ENCODE measurements at places on chromosomes 7 and 10. TPM values are rescaled to one million over a fixed set of nuclear protein-coding genes. Genes with fewer than 3 reads are reported as not detected.

DNA sequence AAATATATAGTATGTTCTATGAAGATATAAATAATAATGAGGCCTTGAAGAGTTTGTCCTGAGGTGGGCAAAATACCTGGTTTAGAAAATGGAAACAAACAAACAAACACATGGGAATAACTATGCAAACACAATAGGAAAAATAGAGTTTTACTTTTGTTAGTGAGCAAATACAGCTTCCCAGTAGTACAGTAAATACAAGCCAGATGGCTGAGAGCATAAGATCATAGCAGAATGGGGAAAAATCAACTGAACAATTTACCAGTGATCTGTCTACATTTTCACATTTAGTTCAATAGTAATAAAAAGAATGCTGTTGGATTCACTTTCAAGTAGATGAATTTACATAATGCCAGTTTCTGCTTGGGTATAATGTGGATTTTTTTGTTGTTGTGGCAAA lies 45.1 kb downstream of the ADD3 start:
- DNase-seq, result no peak

DNA sequence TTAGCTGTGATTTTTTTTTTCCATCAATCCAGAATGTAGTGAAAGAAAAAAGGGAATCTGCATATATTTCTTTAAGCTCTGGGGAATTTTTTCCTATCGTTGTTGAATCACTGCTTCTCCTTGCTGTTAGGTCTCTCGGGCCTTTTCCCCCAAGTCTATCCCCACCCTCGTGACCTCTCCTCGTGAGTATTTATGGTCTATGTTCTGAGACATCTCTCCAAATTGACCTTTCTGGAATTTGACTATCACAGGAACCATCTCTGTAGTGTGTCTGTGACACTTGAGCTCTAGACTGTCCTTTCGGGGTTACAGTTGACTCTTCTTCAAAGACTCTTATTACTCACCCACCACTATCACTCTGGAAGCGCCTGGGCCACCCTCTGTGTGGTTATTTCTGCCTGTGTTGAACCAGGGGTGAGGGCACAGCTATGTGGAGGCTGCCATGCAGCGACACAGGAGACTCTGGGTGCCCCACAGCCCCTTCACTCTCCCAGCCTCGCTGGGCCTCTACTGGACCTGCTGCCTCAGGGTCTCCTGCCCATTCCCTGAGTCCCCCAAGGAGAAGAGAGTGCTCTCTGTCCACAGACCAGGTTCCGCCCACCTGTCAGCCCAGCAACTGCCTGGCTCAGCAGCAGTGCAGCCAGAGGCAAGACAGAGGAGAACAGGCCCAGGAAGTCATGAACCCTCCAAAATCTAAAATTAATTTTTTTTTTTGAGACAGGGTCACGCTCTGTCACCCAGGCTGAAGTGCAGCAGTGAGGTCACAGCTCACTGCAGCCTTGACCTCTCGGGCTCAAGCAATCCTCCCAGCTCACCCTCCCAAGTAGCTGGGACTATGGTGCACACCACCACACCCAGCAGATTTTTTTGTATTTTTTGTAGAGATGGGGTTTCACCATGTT lies 45.7 kb upstream of the PTPRN2 start:
- no peak for DNase-seq

DNA sequence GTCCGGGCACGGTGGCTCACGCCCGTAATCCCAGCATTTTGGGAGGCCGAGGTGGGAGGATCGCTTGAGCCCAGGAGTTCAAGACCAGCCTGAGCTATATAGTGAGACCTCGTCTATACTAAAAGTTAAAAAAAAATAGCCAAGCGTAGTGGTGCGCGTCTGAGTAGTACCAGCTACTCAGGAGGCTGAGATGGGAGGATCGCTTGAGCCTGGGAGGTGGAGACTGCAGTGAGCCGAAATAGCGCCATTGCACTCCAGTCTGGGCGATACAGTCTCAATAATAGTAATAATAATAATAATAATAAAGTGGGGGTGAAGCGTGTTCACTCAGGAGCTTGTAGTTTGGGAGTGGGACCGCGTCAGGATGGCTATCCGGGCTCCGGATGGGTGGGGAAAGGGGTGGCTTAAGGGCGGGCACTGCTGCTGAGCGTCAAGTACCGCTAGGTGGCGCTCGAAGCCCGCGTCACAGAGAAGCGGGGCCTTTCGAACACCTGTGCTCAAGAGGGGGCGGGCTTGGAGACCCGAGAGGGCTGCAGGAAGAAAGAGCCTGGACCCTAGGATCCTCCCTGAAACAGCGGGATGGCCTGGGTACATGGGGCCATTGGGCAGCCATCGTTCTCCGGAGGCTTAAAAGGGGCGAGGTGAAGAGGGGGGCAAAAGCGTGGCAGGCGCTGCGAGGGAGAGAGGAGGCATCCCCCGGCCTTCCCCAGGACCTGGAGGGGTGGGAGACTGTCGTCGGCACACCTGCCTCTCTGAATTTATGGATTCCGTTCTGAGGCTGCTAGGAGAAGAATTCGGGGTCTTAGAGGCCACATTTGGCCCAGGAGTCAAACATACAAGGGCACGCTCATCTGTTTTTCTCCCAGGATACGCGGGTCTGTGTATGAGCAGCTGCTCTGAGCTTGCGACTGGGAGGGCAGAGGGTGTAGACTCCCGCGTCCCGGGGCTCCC lies 14.5 kb downstream of the LBX1 start:
- DNase-seq, result peak; percentile 90

DNA sequence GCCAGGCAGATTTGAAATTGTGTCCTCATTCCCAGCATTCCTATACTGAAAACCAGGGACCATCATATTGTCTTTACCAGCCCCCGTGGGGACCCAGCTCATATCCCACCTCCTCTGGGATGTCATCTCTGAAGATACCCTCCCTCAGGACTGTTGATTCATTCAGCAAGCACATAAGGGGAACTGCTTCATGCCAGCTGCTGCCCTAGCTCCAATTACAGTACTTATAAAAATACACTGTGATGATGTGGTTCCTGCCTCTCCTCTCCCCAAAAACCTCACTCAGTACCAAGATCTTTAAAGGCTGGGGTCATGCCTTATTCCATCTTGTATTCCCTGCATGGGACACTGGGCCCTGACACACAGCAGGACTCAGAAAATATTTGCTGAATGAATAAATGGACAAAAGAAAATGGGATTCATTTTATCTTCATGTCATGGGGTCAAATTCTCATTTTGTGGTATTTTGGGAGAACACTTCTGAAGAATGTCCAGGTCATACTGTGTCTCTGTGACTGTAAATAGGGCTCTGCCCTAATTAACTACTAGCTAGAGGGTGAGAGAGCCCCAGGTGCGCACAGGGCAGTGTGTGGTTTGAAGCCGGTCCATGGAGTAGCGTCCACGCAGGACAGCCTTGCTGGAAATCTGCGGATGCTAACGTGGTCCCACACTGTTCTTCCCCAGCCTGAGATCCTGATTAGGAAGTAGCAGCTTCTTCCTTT lies 29.0 kb upstream of the DAGLB start:
- DNase-seq, result peak; percentile 46

- peak; percentile 92 for DNase-seq
Measured at GRCh38 chr10:132563485-132564248, 26.1 kb downstream of the INPP5A start.

GRCh38 chr10:130358981-130359650 lies 222.9 kb downstream of the GLRX3 start:
- no peak for DNase-seq

DNA sequence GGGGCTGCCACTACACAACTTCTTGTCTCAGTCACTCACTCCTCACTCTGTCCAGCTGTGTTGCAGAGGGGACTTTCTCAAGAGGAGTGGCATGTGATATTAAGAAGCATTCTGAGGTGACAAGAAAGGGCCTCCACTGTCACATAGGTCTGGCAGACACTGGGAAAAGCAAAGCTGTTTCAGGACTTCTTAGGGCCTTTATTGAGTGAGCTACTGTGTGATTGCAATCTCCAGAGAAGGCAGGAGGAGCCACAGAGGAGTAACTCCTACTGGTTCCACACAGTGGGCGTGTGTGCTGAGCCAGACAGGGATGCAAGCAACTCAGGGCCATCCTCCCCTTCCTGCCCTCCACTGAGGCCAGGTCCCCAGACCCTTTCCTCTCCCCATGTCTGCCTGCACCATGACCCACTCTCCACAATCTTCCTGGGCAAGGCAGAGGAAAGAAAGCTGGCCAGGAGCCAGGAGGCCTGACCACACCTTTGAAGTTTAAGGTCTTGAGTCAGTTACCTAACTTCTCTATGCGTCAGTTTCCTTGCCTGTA lies 262.0 kb upstream of the ZMIZ1 start:
- no peak for DNase-seq

DNA sequence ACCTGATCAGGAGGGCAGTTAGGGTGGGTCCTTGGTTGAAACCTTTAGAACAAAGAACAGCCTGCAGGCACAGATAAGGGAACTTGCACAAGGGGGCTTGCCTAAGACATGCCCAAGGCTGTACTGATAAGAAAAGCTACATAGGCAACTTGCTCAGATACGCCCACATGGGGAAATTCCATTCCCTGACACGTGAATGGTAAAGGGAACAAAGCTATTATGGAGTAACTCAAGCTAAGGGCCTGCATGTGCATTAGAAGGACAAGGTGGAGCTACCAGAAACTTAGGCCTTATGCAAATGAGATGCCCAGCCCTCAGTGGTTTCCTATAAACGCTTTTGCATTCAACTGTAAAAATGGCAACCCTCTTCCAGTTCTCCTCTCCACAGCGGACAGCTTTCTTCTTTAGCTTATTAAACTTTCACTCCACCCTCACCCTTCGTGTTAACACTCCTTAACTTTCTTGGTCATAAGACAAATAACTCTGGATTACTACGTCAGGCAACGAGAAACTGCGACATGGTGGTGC lies 1192.1 kb upstream of the CELF2 start:
- no peak for DNase-seq

DNA sequence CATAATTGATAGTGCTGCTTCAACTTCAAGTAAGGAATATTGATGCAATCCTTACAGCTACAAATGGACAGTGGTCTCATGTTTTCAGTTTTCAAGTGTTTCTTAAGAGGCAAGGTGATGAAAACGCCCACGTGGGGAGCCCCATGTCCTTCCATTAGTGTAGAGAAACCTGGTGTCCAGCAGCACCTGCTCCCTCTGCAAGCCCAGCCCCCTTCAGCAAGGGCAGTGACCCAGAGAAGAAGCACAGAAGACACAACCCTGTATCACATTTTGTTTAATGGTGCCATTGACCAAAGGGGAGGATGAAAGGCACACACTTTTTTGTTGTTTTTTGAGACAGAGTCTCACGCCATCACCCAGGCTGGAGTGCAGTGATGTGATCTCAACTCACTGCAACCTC lies 143.7 kb downstream of the EGFR start:
- DNase-seq, result no peak

DNA sequence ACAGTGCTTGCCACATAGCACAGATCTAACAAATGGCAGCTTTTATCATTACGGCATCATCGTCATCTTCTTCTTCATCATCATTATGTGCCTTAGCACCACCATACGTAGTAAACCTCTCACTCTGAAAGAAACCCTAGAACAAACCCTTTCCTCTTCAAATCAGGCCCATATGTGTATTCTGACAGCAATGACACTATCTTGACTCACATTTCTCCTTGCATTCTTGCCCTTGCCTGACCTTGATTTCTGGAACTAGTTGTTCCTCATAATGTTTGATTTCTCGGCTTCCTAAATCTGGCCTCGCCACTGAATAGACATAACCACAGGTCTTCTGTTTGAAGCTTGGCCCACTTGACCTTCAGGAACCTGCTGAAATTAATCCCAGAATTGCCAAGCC lies 115.3 kb downstream of the DGKI start:
- no peak for DNase-seq

DNA sequence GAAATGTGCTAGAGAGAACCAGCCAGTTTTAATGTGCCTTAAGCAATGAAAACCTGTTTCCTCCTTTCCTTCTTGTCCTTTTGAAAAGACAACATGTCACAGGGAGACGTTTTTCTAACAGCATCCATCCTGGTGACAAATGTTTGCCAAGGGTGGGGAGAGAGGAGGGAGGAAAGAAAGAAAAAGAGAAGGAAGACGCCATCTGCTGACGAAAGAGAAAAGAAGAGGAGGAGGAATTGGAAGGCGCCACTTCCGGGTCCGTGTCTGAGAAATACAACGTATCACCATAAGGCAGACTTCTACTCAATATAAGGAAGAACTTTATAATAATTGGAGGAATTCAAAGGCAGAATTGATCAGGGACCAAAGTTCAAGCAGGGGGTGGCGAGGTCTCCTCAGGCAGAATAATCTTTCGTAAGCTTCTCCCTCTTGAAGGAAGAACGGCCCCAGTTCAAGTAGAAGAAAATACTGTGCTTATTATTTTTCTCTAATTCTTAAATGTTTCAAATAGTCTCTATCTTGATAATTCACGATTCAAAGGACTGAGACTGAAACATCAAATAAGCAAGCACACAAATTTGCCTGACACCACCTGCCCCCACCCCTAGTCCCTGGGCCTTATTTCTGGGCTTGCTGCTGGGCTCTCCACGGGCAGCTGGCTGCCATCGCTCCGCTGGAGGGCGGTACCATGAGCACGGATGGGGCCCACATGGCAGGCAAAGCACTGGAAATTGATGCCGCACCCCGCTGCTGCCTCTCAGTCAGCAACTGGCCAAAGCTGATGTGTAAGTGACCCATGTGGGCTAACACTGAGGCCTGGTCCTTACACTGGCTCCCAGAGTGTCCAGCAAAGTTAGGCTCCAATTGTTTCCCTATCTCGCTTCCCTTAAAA lies 273.7 kb upstream of the KLF14 start:
- peak; percentile 81 for DNase-seq

GRCh38 chr10:125086691-125087090 lies 73.7 kb downstream of the CTBP2 start:
- peak; percentile 69 for DNase-seq

GRCh38 chr7:128100225-128100948 lies 69.2 kb upstream of the LRRC4 start:
- no peak for DNase-seq

DNA sequence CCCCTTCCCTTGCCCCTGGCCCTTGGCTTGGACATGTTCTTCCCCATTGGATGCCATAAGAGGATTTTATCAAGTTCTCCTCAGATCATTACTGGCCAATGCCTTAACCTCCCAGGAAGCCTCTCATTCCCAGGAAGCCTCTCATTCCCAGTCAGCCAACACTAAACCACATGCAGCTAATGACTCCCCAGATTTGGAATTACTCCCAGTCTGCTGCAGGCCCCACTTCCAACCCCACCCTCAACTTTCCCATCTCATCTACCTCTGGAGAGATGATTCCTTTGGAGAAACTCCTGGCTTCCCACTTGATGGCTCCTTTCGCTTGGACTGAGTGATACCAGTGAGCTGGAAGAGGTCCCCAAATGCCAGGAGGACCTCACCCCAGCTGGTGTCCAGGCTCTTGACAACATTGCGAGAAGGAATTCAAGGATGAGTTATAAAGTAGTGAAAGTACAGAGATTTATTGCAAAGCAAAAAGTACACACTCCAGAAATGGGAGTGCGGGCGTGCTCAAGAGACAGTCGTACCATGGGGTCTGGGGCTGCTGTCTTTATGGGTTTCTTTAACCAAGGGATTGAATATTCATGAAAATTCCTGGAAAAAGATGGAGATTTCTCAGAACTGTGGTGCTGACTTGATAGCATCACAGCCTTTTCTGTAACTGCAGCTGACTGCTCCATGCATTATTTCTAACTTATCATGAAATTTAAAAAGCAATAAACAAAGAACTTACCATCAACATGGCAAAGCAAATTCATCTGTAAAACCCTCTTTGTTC lies 117.2 kb upstream of the ADCY1 start:
- DNase-seq, result no peak

The EBLN1 gene
- total RNA-seq, result not detected

The GNGT1 gene
- not detected for total RNA-seq

The BTBD16 gene
- 2.4 TPM for total RNA-seq

The APBB1IP gene
- 11.0 TPM for total RNA-seq
